ENCODE measurements at places on chromosomes 7 and 10.

GRCh38 chr7:144086730-144087129 lies 652 bp downstream of the OR2A12 start:
- no peak for DNase-seq

GRCh38 chr7:26426096-26426495 lies 134.4 kb downstream of the SNX10 start:
- no peak for DNase-seq

DNA sequence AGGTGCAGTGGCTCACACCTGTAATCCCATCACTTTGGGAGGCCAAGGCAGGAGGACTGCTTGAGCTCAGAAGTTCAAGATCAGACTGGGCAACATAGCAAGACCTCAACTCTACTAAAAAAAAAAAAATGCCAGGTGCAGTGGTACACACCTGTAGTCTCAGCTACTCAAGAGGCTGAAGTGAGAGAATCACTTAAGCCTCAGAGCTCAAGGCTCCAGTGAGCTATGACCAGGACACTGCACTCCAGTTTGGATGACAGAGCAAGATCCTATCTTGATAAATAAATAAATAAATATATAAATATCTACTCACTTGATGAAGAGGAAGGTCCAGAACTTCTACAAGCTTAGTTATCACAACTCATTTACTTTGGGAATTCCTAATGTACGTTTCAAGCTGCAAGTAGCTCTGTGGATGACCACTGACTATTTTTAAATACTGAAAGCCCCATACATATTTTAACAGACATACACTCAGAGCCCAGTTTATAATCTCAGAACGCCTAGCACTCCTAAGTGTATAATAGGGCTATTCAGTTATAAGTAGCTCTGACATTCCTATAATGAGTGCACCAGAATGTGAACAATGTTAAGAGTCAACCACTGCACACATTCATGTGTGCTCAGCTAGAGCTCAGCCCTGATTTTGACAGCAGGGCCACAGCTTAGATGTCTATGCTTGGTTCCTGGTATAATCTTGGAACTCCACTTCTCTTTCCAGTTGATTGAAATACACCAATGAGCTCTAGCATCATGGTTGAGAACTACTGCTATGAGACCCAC lies 119.1 kb downstream of the CUBN start:
- DNase-seq, result no peak

DNA sequence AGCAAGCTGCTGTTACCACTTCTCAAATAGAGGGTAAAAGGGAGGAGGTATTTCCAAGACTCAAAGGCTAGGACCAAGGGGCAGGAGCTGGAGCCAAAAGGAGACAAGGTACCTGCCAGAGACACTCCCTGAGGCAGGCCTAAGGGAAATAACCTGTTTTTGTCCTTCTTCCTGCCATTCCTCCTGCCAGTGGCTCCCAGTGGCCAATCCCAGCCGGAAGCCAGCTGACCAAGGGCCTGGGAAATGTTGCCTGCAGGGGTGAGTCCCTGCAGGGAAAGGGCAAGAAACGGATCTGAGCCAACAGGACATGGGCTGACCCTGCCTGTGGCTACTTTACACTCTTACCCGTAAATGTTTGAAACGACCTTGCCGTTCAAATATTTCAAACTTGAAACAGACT lies 3.5 kb downstream of the CYTH3 start:
- DNase-seq, result no peak

GRCh38 chr10:57964351-57964750 lies 303.3 kb downstream of the IPMK start:
- DNase-seq, result no peak

GRCh38 chr10:62062752-62063512 lies 161.4 kb downstream of the ARID5B start:
- no peak for DNase-seq

GRCh38 chr10:50351483-50352146 lies 100.3 kb upstream of the ASAH2 start:
- no peak for DNase-seq

- no peak for DNase-seq
Measured at GRCh38 chr10:4902571-4903011, 60.6 kb upstream of the AKR1C1 start.

GRCh38 chr7:68313806-68314205 lies 1284.5 kb upstream of the AUTS2 start:
- no peak for DNase-seq

GRCh38 chr7:114901771-114902170 lies 20.1 kb upstream of the MDFIC start:
- DNase-seq, result no peak

DNA sequence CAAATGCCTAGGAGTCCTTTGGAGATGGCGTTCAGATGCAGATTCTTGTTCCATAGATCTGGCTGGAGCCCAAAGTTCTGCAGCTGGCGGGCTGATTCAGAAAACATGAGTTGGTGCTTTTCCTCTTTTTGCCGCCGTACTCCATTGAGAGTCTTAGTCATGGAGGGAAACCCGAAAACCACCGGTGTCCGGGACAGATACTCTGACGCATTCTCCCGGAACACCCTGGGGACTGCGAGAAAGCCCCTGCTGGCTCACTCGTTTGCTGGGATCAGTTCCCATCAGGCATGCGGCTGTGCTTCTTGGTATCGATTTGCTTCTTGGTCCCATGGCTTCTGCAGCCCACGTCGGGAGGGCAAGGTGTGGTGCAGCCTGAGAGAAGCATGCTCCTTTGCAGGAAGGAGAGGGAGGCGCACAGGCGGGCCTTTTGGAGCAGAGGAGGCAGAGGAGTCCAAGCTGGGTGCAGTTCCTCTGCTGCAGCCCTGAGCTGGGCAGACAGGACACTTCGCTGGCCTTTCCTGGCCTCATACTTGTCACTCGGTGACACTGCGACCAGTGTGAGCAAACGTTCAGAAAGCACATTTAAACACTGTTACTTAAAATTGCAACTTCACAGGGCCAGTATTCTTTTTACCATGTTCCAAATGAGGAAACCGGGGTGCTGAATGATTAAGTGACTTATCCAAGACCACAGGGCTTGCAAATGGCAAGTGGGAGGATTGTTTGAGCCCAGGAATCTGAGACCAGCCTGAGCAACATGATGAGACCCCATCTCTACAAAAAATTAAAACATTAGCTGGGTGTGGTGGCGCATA lies 30.6 kb upstream of the PFKFB3 start:
- no peak for DNase-seq

GRCh38 chr10:73810735-73811465 lies 498 bp downstream of the NDST2 start:
- no peak for DNase-seq

GRCh38 chr10:130300608-130301020 lies 164.4 kb downstream of the GLRX3 start:
- no peak for DNase-seq

DNA sequence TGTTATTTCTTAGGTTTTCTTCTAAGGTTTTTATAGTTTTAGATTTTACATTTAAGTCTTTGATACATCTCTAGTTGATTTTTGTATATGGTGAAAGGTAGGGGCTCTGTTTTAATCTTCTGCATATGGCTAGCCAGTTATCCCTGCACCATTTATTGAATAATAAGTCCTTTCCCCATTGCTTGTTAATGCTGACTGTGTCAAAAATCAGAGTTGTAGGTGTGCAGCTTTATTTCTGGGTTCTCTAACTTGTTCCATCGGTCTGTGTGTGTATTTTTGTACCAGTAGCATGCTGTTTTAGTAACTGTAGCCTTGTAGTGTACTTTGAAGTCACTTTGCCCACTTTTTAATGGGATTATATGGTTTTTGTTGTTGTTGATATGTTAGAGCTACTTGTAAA lies 37.9 kb upstream of the FAM13C start:
- no peak for DNase-seq

DNA sequence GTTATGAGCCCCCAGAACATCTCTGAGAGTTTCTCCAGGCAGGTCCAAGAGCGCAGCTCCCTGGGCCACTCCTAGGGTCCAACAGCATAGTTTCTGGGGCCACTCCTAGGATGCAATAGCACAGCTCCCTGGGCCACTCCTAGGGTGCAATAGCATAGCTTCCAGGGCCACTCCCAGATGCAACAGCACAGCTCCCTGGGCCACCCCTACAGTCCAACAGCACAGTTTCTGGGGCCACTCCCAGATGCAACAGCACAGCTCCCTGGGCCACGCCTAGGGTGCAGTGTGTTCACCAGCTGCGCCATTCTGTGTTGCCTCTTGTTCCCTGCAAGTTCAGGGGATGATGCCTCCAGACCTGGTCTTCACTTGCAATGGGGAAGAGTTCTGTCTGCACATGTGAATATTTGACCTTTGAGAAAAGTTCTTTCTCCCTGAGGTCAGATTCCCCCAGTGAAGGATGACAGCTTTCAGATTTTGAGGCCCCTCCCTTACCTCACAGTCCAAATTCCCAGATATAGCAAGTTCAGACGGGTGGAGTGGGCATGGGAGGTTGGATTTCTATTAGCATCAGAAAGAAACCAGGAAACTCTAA lies 43.0 kb upstream of the LEP start:
- DNase-seq, result no peak

DNA sequence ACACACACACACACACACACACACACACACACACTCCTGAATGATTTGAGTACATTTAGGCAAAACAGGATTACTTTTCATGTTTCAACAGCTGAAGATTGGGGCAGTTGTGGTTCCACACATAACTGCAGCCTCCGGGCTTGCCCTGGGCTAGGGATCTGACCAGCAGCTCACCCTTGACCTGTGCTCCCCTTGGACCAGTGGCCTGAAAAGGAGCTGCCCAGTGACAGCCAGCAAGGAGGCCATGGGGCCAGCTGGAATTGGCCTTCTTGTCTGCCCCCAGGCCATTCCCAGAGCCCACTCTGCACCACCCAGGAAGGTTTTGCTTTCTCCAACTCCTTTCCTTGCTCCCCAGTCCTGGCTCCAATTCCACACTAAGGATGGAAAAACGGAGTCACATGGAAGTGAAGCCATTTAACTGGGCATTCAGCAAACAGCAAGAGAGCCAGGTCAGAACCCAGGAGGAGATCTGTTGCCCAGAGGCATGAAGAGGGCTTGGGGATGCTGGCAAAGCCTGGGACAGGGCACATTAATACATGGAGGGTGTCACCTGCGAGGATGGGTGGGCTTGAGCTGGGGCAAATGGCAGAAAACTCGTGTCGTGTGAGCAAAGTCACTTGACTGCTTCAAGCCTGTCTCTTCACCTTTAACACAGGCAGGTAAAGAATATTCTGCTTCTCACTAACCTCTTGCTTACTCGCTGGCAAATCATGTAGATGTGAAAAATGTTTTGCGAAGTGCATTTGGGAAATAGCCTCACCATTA lies 61.5 kb upstream of the GDF10 start:
- no peak for DNase-seq

DNA sequence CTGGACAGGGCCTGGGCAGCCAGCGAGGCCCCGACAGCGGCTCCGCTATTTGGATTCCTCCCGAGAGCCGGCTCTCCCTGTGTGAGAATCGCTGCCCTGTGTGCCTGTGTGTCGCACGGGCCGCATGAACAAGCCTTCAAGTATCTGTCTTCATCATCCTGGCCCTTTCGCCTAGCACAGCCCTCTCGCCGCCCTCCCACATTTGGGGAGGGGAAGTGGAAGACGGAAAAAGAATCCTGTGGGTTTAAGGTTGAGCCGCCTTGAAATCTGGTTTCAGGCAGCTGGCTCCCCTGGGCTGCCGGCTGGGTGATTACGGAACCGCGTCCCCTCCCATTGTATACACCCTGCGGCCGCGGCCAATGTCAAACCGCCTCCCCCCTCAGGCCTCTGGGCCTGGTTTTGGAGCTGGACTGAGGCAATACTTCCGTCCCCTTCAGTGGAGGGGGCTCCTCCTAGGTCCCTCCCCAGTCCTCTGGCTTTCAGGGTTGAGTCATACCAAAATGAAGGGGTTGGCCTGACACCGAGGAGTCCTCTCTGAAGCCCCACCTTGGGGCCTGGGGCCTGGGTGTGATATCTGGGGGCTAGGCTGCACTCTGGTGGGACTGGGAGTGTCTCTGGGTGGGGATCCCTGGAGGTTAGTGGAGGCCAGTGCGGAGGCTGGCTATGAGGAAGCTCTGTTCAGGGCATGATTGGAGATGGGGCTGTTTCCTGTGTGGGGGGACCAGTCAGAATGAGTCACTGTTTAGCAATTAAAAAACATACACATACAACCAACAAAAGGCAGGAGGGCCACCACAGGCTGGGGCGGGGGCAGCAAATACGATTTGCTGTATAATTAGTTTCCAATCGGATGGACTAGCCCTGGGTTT lies 1.7 kb downstream of the TRIM8 start:
- DNase-seq, result no peak

GRCh38 chr10:132475086-132475485 lies 62.5 kb upstream of the INPP5A start:
- DNase-seq, result no peak

DNA sequence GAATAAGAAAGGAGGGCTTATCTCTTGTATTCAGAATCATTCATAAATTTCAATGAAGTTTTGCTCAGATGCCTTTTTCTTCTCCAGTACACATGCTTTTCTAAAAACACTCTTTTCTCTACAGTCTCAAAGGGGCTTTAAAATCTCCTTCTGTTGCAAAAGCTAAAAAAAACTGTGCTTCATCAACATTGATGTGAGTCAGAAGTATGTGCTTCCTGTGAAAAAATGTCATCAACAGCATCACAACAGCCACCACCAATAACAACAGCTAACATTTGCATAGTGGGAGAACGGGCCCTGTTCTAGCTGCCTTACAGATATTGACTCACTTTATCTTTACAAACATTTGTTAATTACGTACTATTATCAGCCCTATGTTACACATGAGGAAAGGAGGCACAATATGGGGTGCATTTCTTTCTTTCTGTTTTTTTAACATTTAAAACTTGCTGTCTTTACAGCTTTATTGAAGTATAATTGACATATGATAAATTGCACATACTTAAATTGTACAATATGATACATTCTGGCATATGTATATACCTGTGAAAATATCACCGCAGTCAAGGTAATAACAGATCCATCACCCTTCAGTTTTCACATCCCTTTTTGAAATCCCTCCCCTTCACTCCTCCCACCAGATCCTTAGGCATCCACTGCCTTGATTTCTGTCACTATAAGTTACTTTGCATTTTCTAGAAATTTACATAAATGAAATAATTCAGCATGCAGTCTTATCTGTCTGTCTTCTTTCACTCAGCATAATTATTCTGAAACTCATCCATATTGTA lies 1605.4 kb upstream of the LRRTM3 start:
- DNase-seq, result no peak

GRCh38 chr7:74343281-74344131 lies 54.3 kb downstream of the CLIP2 start:
- DNase-seq, result no peak

DNA sequence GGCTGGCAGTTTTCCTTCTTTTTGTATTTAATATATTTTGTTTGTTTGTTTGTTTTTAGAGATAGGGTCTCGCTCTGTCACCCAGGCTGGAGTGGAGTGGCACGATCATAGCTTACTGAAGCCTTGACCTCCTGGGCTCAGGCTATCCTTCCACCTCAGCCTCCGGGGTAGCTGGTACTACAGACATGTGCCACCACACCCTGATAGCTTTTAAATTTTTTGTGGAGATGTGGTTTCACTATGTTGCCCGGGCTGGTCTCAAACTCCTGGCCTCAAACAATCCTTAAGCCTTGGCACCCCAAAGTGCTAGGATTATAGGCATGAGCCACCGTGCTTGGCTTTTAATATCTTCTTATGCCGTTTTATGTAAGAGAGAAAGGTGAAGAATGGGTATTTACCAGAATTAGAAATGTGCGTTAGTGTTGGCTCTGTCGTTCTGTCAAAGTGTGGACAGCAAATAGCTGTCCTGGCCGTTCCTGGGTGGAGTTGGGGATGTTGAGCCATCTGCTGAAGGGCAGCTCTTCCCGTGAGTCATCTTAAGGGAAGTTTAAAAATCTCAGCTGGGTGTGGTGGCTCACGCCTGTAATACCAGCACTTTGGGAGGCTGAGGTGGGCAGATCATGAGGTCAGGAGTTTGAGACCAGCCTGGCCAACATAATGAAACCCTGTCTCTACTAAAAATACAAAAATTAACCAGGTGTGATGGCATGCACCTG lies 14.8 kb downstream of the OGDH start:
- DNase-seq, result no peak

GRCh38 chr10:22621726-22622125 lies 92.7 kb downstream of the PIP4K2A start:
- DNase-seq, result no peak
